ENCODE measurements at places on chromosomes 4 and X.

GRCh38 chrX:153708415-153708814 lies 15.8 kb downstream of the BCAP31 start:
- H3K27ac ChIP-seq = no peak overlapping the region
- DNase-seq = no peak
- peaks cover 3% of the 10 kb centered on the region for H3K36me3 ChIP-seq
- H3K4me3 ChIP-seq = no peak overlapping the region

DNA sequence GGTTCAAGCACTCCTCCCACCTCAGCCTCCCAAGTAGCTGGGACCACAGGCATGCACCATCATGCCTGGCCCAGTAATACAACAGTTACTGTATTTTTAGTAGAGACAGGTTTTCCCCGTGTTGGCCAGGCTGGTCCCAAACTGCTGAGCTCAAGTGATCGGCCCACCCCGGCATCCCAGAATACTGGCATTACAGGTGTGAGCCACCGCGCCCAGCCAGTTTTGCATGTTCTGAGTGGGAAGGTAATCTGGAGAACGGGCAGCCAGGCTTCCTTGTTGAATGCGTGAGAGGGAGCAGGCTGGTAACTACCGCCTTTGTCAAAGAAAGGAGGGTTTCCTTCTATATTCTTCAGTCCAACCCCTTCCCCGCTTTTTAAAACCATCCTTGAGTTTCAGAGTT lies 9.1 kb downstream of the NOCT start:
- no peaks in the 10 kb centered on the region for H3K27me3 ChIP-seq
- no peaks in the 10 kb centered on the region for H3K36me3 ChIP-seq
- H3K4me3 ChIP-seq = no peak overlapping the region

- H3K27ac ChIP-seq = no peak overlapping the region
- no peaks in the 10 kb centered on the region for H3K4me1 ChIP-seq
- no peaks in the 10 kb centered on the region for H3K36me3 ChIP-seq
- H3K27me3 ChIP-seq = peaks cover 2% of the 10 kb centered on the region
- no peak overlapping the region for H3K4me3 ChIP-seq
- DNase-seq = no peak
Measured at GRCh38 chrX:119607018-119607389, 780 bp upstream of the NKRF start.

DNA sequence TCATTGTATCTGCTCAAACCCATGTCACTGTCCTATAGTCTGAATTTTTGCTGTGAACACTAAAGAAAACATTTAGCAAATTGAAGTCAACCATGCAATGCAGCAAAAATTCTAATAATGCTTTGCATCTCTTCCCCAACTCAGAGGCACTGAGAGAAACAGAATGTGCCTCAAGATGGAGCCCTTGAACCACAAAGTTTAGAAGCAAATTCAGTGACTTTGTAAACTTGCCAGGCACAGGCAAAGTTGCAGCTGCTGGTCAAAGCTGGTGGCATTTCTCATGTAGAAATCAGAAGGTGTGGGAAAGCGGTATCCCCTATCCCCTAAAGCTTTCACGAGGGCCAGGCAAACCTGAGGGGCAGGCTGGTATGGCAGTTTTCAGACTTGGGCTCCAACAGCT lies 121.7 kb upstream of the DIPK2B start:
- DNase-seq = peak; percentile 2
- H3K27ac ChIP-seq = no peak overlapping the region
- H3K4me1 ChIP-seq = peaks cover 1% of the 10 kb centered on the region
- no peaks in the 10 kb centered on the region for H3K27me3 ChIP-seq

GRCh38 chrX:105483011-105483410 lies 262.5 kb upstream of the TEX13A start:
- no peak for DNase-seq
- H3K27me3 ChIP-seq = no peaks in the 10 kb centered on the region
- no peak overlapping the region for H3K4me3 ChIP-seq
- H3K27ac ChIP-seq = no peak overlapping the region
- no peaks in the 10 kb centered on the region for H3K4me1 ChIP-seq

- no peak overlapping the region for H3K27ac ChIP-seq
- H3K4me3 ChIP-seq = no peak overlapping the region
- no peak for DNase-seq
- H3K36me3 ChIP-seq = no peaks in the 10 kb centered on the region
- H3K27me3 ChIP-seq = no peaks in the 10 kb centered on the region
Measured at GRCh38 chrX:144732588-144732987, 514.7 kb upstream of the SPANXN1 start.

GRCh38 chr4:121980643-121981042 lies 28.8 kb upstream of the TRPC3 start:
- no peaks in the 10 kb centered on the region for H3K4me1 ChIP-seq
- no peaks in the 10 kb centered on the region for H3K36me3 ChIP-seq
- H3K4me3 ChIP-seq = no peak overlapping the region
